NCI-H2171 (cell line): ENCODE measurements at places on chromosomes 1 and 21.

GRCh38 chr1:161738627-161739287 lies 10.8 kb upstream of the DUSP12 start:
- DNase-seq, result no peak

DNA sequence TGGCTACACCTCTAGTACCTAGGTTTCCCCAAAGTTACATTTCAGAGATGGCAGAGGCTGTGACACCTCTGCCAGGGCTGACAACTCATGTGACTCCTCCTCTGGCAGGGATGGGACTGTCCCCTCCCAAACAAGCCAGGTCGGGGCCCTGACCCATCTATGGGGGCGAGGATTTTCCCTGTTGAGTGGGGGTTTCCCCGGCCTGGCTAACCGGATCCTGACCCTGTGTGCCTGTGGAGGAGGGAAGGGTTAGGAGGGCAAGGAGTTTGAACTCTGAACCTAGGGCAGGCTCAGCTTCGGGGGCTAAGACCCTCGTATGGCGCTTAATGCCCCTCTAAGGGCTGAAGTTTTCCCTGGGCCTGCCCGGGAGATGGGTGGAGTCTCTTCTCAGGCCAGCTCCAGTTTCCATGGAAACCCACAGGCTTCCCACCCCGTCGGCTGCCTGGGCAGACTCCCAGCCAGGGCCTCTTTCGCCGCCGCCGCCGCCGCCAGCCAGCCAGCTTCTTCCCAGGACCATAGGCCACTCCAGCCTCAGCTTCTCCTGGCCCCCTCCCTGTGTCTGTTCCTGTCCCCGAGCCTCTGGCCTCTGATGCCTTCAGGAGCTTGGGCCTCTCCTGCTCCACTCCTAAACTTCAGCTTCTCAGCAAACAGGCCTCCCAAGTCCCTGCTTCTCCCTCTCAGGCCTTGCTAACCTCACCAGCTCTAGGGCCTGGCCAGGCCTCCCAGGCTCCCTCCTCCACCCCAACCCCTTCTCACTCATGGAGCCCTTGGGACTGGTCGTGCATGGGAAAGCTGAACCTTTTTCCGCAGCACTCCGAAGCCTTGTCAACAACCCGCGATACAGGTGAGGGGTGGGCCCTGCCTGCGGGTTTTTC lies at the start of gene BTBD19:
Gene BTBD19, plus strand, starts transcription at position 461 of the 875 bp plus-strand sequence. Its CDS starts 298 bp downstream, at position 759.
- DNase-seq, result no peak

DNA sequence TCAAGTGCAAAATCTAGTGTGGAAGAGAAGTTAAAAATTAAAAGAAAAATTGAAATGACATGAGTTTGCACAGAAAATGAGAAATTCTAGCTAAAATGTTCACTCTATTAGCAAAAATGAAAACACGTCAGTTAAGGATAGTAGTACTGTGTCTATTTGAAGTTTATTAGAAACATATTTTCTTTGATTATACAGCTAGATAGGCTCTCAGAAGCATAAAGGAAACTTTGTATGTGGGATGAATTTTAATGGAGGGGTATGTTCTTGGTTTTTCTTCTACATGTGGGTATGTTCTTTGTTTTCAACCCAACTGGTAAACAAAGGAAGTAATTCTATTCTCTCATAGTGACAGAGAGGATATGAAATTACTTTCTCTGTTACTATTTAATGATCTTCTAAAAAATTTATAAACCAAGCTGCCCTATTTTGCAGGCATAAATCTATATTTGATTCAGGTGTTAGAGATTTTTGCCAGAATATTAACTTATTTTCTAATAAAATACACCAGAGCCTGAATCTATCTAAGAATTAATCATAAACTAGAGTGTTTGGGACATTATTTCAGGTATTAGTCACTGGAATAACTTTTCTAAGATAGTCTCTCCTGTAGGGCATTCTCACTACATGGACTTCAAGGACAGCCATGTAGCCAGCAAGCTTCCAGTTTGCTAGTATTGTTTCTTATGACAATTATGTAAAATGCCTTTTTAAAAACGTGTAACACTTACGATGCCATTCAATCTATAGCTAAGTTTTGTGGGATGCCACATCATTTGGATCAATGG lies 15.8 kb downstream of the GPSM2 start:
- DNase-seq, result no peak

DNA sequence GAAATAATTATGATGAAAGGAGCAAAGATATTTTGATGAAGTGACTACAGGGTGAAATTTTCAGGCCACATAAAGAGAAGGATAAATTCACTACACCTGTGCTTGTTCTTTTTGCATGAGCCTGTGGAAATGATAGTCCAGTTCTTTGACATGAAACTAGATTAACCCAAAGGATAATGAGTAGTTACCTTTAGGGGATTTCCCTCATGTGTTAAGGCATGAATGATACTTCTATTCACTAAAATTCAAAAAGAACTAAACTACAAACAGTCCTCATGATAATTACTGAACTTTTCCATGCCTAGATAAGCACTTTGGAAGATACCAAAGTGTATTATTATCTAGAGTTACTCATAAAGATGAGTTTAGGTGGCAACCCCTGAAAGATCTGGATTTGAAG lies 244.3 kb downstream of the PTPRC start:
- no peak for DNase-seq

DNA sequence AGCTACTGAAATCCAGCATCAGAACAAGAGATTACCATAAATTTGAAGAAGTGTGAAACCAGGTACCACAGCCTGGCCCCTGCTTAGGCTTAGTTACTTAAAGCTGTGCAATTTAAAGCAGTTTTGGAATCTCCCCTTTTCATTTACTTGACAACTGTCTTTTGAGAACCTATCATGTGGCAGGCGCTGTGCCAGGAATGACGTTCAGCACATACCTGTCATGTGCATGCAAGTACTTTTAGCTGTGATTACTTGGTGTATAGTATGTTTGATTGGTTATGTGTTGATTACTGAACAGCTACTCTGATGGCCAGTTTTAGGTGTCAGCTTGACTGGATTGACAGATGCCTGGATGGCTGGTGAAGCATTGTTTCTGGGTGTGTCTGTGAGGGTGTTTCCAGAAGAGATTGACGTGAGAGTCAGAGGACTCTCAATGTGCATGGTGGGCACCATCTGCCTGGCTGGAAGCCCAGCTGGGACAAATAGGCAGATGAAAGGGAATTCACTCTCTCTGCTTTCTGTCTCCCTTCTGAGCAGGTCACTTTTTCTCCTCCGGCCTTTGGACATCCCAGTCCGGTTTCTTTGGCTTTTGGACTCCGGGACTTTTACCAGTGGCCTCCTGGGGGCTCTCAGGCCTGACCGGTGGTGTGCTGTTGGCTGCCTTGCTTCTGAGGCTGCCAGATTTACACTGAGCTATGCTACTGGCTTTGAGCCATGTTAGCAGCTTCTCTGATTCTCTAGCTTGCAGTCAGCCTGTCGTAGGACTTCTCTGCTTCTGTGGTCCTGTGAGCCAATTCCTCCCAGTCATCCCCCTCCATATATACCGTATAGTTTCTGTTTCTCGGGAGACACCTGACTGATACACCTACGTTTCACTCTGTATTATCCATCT lies 178.0 kb downstream of the RYR2 start:
- peak; percentile 62 for DNase-seq

DNA sequence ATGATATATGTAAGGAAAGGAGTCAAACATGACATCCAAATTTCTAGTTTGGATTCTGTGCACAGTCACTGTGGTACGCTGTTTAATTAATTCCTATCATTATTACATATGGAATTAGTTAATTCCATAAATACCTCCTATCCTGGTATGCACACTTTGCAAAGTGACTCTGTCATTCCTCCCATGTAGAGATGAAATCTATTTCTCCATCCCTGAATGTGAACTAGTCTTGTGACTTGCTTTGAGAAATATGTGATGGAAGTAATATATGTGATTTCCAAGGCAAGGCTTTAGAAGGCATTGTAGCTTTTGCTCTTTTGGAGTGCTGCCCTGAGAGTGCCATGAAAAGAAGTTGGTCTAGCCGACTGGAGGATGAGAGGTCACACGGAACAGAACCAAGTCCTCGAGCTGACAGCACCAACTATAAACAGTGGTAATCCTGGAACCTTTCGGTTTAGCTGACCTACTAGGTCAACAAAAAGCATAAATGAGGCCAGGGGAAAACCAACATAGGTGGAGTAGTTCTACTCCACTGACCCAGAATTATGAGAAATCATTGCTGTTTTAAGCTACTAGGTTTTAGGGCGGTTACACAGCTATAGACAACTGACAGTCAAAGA lies 1.5 kb downstream of the SELENOF start:
- DNase-seq, result no peak

GRCh38 chr1:59100708-59101374 lies 196.1 kb upstream of the FGGY start:
- DNase-seq, result no peak

DNA sequence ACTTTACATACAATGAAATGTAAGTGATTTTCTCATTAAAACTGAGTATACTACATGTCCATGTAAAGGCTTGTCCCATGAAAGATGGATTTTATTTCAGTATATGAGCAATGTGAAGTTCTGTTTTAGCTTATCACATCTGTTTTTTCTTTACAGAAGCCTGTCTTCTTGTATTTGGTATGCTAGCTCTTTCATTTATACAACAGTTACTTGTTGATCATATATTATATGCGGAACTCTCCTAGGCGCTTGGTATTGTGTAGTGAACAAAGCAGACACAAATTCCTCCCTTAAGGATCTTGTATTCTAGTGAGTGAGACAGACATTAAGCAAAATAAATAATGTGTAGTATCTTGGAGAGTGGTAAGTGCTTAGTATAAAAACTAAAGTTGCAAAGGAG lies 10.6 kb downstream of the MAP3K21 start:
- no peak for DNase-seq

DNA sequence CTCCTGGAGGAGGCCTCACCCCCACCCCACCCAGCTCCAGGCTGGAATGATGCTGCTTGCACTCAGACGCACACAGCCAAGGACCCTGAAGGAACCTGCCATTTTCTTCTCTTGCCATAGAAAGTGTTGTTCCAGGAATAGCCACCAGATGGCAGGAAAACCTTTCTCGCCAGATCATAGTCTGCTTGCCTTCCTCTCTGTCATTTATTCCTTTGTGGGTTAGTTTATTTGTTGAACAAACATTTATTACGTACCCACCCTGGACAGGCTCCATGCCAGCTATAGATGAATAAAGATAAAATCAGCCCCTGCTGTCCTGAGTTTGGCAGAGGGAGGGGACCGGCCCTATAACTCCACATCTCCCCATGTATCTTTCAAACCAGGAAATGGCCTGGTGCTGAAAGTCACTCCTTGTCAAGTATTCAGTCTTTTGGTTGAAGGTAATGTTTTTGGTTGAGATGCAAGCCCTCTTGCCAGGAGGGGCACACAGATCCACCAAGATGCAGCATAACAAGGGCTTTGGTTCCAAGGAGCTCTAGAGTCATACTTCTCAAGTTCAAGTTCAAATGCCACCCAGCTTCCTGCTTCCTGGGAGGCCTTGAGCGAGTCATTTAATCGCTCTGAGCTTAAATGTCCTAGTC lies 7.0 kb upstream of the KCNC4 start:
- peak; percentile 45 for DNase-seq

GRCh38 chr1:152993186-152993585 lies 8.4 kb upstream of the SPRR3 start:
- DNase-seq, result no peak

GRCh38 chr1:193355626-193356025 lies 169.2 kb upstream of the B3GALT2 start:
- no peak for DNase-seq

GRCh38 chr1:117026361-117026760 lies 24.8 kb downstream of the CD101 start:
- DNase-seq, result no peak

- peak; percentile 92 for DNase-seq
Measured at GRCh38 chr1:244834543-244835275, 749 bp upstream of the COX20 start.

DNA sequence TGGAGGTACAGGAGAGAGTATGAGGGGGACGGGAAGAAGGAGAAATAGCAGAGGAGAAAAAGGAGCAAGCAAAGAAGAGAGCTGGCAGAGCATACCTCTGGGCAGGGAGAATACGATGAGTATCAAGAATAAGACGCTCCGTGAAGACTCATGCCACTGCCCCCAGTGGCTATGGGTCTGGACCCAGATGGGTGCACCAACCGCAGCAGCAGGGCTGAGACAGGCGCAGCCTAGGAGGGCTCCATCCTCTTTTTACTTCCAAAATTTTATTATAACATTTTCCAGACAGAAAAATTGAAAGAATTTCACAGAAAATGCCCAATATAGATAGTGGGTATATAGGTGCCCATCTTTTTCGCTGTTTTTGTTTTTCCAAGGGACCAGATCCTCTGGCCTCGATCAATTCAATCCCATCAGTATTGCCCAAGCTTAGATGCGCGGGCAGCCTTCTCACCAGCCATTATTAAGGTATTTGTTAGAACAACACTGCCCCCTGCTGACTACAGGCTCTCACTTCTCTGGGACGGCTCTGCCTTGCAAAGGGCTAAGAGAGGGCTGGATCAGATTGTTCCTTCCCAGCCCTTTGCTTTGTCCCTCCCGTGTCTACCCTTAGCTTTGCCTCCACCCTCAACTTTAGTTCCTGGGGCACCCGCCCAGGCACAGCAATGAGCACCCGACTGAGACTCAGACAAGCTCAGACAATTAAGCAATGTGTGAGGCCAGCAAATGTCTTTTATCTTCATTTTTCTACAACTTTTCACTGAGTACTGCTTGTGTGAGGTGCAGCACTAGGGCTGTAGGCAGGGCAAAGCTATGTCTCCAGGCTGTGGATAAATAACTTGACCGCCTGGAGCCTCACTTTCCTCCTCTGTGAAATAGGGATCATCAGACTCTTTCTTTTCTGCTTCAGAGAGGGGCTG lies 17.5 kb upstream of the CAMK1G start:
- DNase-seq, result peak; percentile 68

- DNase-seq, result no peak
Measured at GRCh38 chr1:231053493-231054162, 13.6 kb upstream of the FAM89A start.

- no peak for DNase-seq
Measured at GRCh38 chr1:220239213-220239612, 33.0 kb downstream of the RAB3GAP2 start.

GRCh38 chr1:234750922-234751627 lies 141.1 kb upstream of the IRF2BP2 start:
- no peak for DNase-seq

DNA sequence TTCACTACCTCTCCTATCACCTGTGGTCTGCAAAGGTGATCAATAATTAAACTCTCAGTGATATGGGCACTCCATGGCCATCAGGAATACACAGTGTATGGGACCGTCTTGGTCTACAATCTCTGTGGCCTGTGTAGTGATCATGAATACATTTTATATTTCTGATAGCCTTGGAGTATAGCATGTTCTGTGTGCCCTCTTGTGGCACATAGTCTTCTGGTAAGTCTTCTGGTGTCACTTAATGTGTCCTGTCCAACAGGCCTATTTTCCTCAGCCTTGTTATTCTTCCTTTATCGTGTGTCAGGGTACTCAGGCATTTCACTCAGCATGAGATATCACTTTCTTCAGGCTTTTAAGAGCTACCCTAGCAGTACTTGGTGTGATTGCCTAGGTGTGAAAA lies 393.6 kb downstream of the AGBL4 start:
- no peak for DNase-seq

GRCh38 chr1:17612831-17613230 lies 73.3 kb downstream of the ARHGEF10L start:
- DNase-seq, result no peak

- DNase-seq, result no peak
Measured at GRCh38 chr1:176612791-176613190, 149.8 kb downstream of the PAPPA2 start.
